A549 treated with Mapracorat at 1 μM for 4 hours (cell line): ENCODE measurements at places on chromosomes 6 and 20. TPM values are rescaled to one million over a fixed set of nuclear protein-coding genes. Genes with fewer than 3 reads are reported as not detected.

The GPX5 gene
- total RNA-seq = not detected in 5 replicates

The MYLK4 gene
- 0.10 to 0.21 TPM (median 0.14 TPM) in 5 replicates for total RNA-seq

The ADTRP gene
- 0.19 to 1.1 TPM (median 0.24 TPM) in 5 replicates for total RNA-seq

The PRIM2 gene
- 10.6 to 13.4 TPM (median 11.5 TPM) in 5 replicates for total RNA-seq

The THBD gene
- total RNA-seq = 79.7 to 106 TPM (median 93.0 TPM) in 5 replicates

The C6orf52 gene
- total RNA-seq = 1.4 to 2.6 TPM (median 2.0 TPM) in 5 replicates
